Effector CD4-positive, alpha-beta T cell (primary cell): ENCODE measurements at places on chromosomes 11 and 22.

DNA sequence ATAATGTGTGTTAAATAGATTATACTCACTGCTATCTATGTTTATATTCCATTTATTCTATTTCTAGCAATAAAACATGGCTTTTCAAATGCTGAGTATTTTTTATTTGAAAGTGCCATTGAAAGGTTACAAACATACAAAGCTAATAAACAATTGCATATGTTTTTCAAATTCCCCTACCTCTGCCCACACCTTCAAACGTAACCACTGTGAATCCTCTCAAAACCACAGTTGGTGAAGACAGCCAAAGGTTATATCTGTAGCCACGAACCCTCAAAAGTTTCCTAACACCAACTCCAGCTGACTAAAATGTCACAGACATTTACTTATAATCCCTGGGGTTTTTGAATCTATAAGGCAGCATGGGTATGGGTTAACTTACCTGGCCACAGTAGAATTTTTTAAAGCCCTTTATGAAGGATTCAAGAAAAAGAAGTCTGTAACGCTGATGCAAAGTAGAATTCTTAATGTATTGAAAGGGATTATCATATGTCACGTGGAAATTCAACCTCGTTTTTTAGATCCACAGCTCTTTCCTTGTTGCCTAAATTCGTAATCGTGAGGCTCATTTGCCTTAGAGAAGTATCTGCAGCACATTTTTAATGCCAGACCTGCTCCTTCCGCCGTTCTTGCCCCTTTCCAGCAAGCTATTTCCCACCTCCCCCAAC, 122.5 kb upstream of the ZC3H12C start:
- no peak for DNase-seq

DNA sequence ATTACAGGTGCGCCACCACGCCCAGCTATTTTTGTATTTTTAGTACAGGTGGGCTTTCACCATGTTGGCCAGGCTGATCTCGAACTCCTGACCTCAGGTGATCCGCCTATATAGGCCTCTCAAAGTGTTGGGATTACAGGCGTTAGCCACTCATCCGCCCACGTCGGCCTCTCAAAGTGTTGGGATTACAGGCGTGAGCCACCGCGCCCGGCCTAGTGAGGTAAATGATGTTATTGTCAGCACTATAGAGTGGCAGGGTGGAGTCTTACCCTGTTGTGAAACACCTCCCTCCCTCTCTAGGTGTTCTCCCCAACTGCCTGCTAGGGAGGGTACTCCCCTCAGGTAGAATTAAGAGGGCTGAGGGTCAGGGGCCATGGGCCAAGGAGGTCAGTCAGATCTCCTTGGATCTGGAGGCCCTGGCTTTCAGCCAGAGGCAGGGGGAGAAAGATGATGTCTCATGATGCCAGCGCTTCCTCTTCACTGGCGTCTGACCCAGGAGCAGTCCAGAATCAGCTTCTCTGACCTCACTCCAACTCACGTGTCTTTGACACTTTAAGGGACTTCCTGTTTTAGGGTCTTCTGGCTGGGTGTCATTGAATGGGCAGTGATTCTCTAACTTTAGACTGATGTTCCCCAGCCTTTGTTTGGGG, 2.0 kb downstream of the GGA1 start:
- no peak for DNase-seq

GRCh38 chr11:97118614-97119200, 728.9 kb downstream of the JRKL start:
- no peak for DNase-seq

DNA sequence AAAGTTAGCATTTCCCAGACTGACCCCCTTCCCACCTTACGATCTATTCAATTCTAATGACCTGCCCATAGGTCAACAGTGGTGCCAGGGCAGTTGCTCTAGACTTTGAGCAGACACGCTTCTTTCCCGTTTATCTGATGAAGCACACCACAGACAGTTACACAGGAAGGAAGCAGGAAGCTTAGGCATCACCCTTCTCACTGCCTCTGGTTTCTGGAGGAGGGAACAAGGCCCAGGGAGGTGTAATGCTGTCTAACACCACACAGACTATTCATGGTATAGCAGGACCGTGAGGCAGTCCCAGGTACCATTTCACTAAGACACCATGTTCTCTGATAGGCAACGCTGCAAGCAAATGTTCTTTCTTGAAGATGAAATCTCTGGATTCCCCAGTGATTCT, 279.4 kb downstream of the NTM start:
- DNase-seq, result no peak

GRCh38 chr11:111980062-111980461, 42.9 kb downstream of the DIXDC1 start:
- no peak for DNase-seq

DNA sequence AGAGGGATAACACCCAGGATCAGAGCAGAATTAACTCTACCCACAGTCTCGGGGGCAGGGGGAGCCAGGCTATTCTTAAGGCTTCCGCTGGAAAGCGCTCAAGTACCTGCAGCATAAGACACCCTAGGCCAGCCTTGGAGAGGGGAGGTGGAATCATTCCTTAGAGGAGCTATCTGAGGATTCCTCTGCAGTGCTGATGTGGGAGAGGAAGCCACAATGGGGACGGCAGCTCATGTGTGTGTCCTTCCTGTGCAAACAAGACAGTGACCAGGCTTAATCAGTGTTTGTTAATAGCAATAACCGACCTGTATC, 382.2 kb upstream of the CADM1 start:
- no peak for DNase-seq

DNA sequence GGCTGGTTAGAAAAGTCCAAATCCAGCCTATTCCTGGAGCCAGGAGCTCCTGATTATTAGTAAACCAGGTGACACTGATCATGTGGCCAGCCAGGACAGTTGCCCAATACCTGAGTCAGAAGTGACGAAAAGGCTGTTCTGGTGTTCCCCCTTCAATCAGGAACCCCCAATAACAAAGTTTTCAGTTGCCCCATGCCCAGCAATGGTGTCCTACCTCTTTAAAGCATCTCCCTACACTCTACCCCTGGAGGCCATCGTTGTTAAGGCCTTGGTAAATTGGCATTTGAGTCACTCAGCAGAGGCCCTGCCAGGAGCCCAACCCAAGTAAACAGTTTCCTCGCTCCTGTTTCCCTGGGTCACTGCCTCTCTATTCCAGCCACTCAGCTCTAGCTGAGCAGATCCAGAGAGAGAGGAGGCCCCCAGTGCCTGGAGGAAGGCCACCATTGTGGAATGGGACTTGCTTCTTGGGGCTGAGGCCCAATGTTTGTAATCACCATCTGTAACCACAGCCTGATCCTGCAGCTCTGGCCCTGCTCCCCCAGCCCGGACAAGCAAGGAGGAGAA, 25.0 kb downstream of the ARHGAP1 start:
- DNase-seq, result no peak

DNA sequence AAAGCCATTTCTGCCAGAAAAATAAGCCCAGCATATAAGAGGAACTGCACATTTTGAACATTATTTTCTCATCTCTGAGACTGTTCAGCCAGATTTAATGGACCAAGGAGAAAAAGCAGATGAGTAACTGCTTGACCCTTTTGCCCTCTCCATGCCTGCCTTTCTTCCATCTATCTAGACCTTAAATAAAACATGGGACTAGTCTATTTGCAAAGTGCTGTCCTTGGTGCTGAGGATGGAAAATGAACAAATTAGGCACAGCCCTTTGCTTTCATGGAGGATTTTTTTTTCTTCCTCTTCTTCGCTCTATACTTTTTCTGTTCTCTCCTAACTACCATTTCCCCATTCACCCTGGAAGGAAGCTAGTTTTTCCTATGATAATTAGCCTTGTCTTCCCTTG, 361.3 kb downstream of the GRM5 start:
- DNase-seq, result no peak

- DNase-seq, result no peak
Measured at GRCh38 chr11:79054636-79055035, 386.2 kb downstream of the TENM4 start.

DNA sequence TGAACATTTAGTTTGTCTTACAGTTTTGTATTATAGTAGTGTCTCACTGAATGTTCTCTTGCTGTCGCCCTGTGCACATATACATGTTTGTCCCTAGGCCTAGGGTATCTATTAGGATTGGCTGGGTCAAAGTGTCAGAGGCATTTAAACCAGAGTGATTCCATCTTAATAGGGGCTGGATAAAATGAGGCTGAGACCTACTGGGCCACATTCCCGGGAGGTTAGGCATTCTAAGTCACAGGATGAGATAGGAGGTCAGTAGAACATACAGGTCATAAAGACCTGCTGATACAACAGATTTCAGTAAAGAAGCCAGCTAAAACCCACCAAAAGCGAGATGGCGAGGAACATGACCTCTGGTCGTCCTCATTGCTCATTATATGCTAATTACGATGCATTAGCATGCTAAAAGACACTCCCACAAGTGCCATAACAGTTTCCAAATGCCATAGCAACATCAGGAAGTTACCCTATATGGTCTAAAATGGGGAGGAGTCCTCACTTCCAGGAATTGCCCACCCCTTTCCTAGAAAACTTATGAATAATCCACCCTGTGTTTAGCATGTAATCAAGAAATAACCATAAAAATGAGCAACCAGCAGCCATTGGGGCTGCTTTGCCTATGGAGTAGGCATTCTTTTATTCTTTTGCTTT, 82.6 kb downstream of the LDLRAD3 start:
- DNase-seq, result no peak

- DNase-seq, result no peak
Measured at GRCh38 chr11:8910649-8911026, 351 bp upstream of the AKIP1 start.

GRCh38 chr11:63670096-63670432, 1.1 kb downstream of the ATL3 start:
- no peak for DNase-seq

GRCh38 chr11:43697679-43698078, 17.1 kb downstream of the HSD17B12 start:
- no peak for DNase-seq

DNA sequence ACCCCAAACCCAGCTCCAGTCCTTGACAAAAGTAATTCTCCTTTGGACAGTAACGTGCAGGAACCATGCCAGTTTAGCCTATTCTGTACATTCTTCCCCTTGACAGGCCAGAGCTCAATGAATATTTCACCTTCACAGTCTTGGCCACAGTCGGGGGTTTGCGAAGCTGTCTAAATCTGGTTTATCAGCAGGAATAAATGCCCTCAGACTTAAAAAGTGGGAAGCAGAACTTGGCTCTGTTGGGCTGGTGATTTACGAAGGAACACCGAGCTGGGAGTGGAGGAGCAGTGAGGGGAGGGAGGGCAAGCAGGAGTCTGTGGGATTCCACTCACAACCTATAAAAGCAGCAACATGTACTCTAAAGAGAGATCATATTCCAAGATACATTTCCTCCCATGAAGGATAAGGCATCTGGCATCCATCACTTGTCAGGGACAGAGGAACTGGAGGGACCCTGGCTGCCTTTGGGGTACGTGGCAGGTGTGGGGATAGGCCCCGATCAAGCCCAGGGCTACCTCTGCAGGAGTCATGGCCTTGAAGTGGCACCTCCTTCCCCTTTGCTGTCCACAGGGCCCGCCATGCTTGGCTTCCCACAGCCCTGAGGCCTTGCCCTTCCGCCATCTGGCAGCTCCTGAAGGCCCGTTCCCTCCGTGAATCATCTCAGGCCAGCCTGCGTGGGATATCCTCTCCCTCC, 154.3 kb downstream of the ADAMTS15 start:
- DNase-seq, result no peak

GRCh38 chr22:32729412-32729811, 72.1 kb upstream of the TIMP3 start:
- DNase-seq, result no peak

GRCh38 chr11:111355956-111356659, 23.0 kb downstream of the POU2AF1 start:
- no peak for DNase-seq

GRCh38 chr11:11620173-11620920, 1.5 kb downstream of the GALNT18 start:
- DNase-seq, result no peak

DNA sequence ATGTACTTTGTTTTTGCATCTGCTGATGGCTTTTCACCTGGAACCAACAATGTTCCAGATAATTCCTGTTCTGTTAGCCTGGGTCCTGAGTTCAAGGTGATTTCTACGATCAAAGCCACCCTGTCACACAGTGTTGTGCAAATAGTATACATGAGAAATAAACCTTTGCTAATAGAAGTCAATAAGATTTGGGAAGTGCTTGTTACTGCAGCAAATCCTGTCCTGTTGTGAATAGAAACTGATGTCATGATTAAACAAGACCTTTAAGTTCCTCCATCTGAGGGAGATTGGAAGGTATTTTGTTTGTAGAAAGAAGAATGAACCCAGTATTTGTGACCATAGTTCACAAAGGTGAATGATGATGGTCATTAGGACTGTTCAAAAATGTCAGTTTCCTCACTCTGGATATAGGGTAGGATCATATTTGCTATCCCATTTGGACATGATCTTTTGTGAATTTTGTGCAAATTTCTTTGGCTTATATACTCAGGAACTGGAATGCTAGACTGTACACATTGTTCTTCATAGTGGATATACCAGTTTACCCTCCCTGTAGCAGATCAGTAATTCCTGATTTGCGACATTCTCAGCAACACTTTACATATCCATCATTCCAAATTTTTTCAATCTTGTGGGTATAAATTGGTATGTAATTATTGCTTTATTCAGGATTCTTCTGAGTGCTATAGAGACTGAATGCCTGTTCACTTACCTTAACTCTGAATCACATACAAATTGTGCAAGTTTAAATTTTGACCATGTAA, 428.5 kb downstream of the METTL15 start:
- DNase-seq, result no peak

GRCh38 chr22:47205554-47205953, 443.1 kb downstream of the TBC1D22A start:
- no peak for DNase-seq

GRCh38 chr11:57458410-57459163, 1.7 kb upstream of the RTN4RL2 start:
- no peak for DNase-seq

DNA sequence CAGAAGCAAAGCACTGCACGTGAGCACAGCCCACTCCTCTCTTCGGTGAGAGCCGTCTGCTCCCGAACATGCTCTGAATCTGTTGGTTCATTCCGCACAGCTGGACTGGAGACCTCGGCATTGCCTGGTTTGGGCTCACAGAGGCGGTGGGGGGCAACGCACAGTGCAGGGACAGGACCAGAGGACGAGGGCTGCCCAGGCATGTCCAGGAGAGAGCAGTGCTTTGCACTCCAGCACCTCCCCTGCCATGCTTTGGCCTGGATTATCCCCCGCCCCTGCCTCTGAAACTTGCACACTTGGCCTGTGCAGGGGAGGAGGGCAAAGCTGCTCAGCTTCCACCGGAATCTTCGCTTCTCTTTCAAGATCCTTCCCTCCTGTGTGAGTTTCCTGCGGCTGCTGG, 536.5 kb downstream of the BRD1 start:
- no peak for DNase-seq
